ENCODE measurements at places on chromosomes 4 and X. TPM values are rescaled to one million over a fixed set of nuclear protein-coding genes. Genes with fewer than 3 reads are reported as not detected.

The FAM241A gene
- 0.09 TPM for total RNA-seq

DNA sequence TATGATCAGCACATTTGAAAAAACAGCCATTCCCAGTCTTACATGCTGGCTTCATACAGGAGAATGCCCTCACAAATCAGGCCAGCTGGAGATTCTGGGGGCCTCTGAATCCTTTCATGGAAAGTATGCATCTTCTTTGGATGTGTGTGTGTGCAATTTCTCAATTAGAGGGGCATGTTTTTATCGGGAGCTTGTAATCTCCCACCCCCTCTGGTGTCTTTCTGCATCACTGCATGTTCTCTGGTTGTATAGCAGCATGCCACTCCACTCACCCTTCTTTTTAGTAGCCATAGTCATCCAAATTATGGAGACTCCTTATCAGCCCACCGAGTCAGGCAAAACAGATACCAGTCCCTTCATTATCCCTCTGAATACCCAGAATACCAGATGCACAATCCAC, 282.2 kb upstream of the SLIT2 start:
- no peak for DNase-seq

DNA sequence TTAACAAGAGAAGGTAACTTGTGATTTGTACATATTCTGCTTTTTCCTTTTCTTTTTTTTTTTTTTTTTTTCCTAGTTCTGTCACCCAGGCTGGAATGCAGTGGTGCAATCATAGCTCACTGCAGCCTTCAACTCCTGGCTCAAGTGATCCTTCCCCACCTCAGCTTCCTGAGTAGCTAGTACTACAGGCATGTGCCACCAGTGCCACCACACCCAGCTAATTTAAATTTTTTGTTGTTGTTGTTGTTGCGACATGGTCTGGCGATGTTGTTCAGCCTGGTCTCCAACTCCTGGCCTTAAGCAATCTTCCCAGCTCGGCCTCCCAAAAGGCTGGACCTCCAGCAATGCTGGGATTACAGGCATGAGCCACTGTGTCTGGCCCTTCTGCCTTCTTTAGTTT, 1.5 kb upstream of the TACR3 start:
- DNase-seq: no peak

The GASK1B gene
- total RNA-seq: 8.8 TPM

The RPS6KA6 gene
- total RNA-seq: 7.8 TPM

The MAGEA2 gene
- total RNA-seq: not detected

The EMCN gene
- total RNA-seq: not detected

DNA sequence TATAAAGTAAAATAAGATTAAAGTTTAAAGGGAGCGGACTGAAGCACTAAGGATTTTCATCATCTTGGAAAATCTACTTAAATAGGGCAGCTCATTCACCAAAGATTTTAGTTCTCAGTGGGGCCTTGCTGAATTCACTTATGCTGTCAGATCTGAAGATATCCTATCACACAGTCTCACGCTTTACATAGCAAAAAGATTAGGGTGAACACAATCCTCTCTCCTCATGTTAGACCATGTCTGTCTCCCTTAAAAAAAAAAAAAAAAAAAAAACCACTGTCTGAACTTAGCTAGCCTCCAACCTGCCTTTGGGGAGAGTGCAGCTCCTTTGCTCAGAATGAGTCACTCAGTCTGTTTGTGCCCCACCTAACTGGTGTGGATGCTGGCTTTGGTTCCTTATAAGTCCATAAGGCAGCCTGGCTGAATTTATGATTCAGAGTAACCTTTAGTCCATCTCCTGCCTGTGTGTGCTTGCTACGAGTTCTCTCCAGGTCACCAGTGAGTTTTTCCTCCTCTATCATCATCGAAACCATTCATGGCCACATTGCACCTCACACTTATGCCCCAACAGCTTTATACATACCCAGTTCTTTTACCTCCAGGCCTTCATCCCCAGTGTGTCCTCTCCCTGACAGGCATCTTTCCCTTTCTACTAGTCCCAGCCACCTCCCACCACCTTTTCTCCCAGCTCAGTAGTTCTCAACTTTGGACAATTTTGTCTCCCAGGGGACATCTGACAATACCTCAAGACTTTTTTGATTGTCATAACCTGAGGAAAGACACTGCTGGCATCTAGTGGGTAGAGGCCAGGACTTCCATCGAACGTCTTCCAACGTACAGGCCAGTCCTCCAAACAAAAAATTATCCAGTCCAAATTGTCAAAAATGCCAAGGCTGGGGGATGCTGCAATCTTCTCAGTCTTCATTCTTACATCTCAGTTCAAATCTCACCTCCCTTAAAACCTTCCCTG, 220.7 kb upstream of the EMCN start:
- DNase-seq: no peak

The SPANXN3 gene
- total RNA-seq: not detected

DNA sequence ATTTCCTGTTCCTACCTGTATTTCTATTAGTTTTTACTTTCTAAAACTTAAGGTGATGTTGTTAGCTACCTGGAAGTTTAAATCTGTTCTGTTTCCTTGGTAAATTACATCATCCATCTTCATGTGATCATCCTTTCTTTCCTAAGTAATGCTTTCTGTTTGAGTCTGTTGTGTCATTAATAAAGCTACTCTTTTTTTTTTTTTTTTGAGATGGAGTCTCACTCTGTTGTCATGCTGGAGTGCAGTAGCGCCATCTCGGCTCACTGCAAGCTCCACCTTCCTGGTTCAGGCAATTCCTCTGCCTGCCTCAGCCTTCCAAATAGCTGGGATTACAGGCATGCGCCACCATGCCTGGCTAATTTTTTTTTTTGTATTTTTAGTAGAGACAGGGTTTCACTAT, 73.3 kb downstream of the FIP1L1 start:
- DNase-seq: no peak

GRCh38 chr4:79886557-79886956, 186.5 kb downstream of the ANTXR2 start:
- DNase-seq: no peak

The CFAP99 gene
- not detected for total RNA-seq

The LDOC1 gene
- total RNA-seq: 27.3 TPM

All from neural crest cell (in vitro differentiated cells).